ENCODE measurements at places on chromosomes 6 and 20.

- DNase-seq, result no peak
These were observed 21.5 kb downstream of the PKIB start for GRCh38 chr6:122631571-122632249.

GRCh38 chr6:146898069-146898887 is 299.5 kb downstream of the ADGB start:
- no peak for DNase-seq

- no peak for DNase-seq
These were observed 66.2 kb upstream of the RREB1 start for GRCh38 chr6:7041511-7042026.

DNA sequence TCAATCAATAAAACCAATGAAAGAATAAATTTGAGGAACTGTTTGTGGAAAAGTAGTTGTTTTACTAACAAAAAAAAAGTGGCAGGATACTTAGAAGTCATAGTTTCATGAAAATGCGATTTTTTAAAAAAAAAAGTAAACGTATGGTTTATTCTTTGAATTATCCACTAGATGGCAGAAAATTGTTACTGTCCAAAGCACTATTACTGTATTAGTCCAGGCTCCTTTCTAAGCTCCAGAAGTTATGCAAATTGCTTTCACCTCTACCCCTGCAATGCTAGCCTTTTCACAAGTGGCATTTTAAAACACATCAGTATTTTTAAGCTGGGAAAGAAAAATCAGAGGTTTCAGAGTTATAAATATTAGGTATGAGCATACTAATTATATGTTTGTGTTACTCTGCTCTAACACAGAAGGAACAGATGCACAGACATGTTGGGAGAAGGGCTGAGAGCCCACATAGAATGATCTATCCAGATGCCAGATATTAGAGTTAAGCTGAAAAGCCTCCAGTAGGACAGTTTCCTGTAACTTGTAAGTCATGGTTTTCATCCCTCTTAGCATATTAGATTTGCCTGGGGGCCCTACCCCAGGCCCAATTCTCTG is 63.9 kb downstream of the FHL5 start:
- DNase-seq, result no peak

- no peak for DNase-seq
These were observed 256.0 kb downstream of the LY86 start for GRCh38 chr6:6844530-6844929.

DNA sequence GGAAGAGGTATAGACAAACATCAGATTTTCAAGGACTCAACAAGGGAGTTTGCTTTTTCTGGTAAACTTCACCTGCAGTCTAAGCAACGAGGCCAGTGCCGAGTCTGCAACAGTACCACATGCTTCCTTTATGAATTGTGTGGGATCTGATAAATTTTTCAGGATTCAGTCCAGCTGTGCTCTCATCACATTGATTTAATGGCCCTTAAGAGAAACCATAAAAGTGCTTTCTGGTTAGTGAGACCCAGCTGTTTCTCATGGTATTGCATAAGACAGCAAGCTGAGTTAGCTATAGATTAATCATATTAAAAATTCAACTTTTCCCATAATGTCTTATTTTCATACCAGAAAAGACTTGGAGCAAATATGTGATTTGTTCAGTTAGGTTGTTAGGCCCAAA is 291.4 kb downstream of the CENPW start:
- DNase-seq, result no peak
